Naive thymus-derived CD8-positive, alpha-beta T cell (primary cell): ENCODE measurements at places on chromosomes 6 and 20. TPM values are rescaled to one million over a fixed set of nuclear protein-coding genes. Genes with fewer than 3 reads are reported as not detected.

Gene FAM50B
- 12.3 TPM for total RNA-seq

Gene LAMA4
- not detected for total RNA-seq

Gene TCFL5
- total RNA-seq = 13.4 TPM

Gene GCNT2
- total RNA-seq = 3.9 TPM

Gene DDR1
- 19.8 TPM for total RNA-seq

Gene RRAGD
- total RNA-seq = 3.9 TPM

Gene UBE3D
- 8.1 TPM for total RNA-seq

Gene MCM9
- 31.0 TPM for total RNA-seq
